ENCODE measurements at places on chromosomes 7 and 10. TPM values are rescaled to one million over a fixed set of nuclear protein-coding genes. Genes with fewer than 3 reads are reported as not detected.

ZDHHC16 gene
- 35.8 TPM for total RNA-seq

NEUROG3 gene
- total RNA-seq = not detected

MMP21 gene
- not detected for total RNA-seq

HOXA13 gene
- total RNA-seq = 0.11 TPM

SLC26A4 gene
- total RNA-seq = 0.23 TPM

SCIN gene
- 0.23 TPM for total RNA-seq

NCF1 gene
- total RNA-seq = not detected

BTRC gene
- total RNA-seq = 9.1 TPM
